Left colon (tissue), 2 donors: ENCODE measurements at places on chromosomes 5 and 9. TPM values are rescaled to one million over a fixed set of nuclear protein-coding genes. Genes with fewer than 3 reads are reported as not detected.

DNA sequence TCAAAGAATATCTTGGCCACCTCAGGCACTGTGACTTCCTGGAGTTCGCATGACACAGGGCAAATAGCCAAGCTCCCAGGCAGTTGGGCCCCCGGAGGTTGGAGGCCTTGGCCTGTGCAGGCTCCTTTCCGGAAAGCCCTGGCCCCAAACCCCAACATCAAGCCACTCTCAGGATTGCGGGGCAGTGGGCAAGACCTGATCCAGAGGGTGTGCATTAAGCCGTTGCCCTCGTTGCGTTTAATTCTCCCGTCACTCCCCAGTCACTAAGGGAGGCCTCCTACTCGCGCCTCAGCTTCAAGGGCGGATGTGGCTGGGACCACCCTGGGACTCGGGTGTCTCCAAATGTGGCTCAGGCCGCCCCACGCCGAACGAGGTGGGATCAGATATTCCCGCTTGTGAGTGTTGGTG is 60.1 kb downstream of the TMEM174 start:
- DNase-seq = no peak

The DRD1 gene
- 0.09 TPM for total RNA-seq

DNA sequence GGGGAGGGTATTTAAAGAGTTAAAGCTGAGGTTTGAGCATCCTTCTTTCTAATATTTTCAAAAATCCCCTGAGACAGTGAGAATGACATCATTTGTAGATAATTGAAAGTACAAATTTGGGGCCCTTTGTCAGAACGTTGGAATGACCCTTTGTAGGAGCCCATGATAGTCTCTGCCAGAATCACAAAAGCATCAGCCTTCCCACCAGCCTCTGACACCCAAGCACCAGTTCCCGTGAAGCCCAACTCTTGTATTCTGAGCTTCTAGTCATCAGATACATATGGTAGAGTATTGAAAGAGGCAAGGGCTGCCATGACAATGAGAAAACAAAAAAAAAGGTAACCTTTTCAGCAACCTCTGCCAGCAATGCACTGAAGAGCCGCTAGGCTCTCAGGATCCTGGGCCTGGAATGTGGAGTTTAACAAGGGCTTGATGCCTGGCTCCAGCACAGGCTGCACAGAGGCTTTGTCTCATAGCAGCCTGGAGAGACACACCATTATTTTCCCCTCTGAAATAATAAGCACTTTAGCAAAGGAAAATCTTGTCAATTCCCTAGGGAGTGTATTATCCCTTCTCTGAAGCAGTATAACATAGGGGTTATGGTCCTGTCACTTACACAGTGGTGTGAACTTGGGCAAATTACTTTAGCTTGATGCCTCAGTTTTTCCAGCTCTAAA is 114.4 kb downstream of the ZNF608 start:
- no peak for DNase-seq

DNA sequence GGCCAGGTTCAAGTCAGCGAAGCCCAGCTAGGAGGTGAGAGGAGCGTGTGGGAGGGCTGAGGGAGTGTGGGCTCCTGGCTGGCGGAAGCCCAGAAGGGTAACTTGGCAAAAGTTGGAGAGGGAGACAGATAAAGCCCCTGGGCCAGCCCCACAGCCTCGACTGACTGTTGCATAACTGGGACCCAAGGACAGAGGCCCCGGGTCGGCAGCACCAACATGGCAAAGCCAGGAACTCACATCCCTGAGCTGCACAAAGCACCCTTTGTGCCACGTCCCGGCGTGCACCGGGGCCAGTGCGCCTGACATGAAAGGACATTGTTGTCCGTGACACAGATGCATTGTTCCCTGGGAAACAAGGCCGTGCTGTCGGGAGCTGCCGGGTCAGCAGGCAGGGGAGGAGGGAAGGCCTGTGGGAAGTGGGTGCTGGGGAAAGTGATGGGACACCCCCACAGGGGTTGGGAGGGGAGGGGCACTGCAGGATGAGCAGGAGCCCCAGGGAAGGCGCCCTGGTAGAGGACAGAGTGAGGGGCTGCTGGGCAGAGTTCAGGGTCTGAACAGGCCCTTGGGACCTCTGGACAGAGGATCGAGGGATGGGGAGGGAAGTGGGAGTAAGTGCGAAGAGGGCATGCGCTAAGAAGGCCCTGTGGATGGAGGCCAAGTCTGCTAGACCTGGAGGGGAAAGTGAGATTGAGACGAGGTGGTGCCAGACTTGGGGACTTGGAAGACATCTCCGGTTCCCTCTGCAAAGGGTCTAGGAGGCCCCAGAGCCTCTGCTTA is 13.0 kb upstream of the DPM2 start:
- peak; percentile 43 for DNase-seq
